ENCODE measurements at places on chromosomes 13 and 19. TPM values are rescaled to one million over a fixed set of nuclear protein-coding genes. Genes with fewer than 3 reads are reported as not detected.

Gene AP1M2
- 54.4 TPM for total RNA-seq

Gene UHRF1
- total RNA-seq, result 3.4 TPM

Gene LRRC25
- total RNA-seq, result 0.68 TPM

Gene CGB5
- not detected for total RNA-seq

Gene NCR1
- total RNA-seq, result not detected

Gene OSCAR
- 1.3 TPM for total RNA-seq

Gene PHF11
- total RNA-seq, result 31.3 TPM

Gene TLE6
- not detected for total RNA-seq

Gene SAMD4B
- total RNA-seq, result 81.0 TPM

Gene TUBA3C
- not detected for total RNA-seq

Measured in esophagus squamous epithelium (tissue), 5 donors.